ENCODE measurements at places on chromosomes 11 and 22.

DNA sequence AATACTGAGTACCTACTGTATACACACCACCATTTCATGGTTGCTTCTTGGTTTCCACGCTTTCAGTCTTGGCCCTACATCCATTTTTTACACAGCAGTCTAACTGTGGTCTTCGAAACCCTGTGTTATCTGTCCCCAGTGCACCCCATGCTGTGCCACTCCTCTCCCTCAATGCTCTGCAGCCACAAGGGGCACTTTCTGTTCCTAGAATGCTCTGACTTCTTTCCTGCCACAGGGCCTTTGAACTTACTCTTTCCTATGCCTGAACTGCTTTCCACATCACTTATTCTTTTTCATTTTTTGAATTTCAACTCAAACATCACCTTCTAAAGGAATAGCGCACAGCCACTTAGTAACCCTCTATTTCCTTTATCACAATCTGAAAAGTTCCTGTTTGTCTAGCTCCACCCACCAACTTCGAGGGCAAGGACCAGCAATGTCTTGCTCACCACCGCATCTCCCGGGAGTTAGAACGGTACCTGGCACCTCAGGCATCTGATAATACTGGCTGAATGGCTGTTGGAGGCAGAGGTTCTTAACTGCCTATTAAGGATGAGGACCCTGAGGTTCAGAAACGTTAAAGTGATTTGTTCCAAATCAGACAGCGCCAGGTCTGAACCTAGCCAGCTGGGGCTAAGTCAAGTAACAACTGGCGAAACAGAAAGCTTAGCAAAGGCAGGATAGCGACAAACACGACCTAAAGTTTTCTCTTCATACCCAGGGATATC is 568 bp downstream of the ALG8 start:
- DNase-seq = peak; percentile 68

DNA sequence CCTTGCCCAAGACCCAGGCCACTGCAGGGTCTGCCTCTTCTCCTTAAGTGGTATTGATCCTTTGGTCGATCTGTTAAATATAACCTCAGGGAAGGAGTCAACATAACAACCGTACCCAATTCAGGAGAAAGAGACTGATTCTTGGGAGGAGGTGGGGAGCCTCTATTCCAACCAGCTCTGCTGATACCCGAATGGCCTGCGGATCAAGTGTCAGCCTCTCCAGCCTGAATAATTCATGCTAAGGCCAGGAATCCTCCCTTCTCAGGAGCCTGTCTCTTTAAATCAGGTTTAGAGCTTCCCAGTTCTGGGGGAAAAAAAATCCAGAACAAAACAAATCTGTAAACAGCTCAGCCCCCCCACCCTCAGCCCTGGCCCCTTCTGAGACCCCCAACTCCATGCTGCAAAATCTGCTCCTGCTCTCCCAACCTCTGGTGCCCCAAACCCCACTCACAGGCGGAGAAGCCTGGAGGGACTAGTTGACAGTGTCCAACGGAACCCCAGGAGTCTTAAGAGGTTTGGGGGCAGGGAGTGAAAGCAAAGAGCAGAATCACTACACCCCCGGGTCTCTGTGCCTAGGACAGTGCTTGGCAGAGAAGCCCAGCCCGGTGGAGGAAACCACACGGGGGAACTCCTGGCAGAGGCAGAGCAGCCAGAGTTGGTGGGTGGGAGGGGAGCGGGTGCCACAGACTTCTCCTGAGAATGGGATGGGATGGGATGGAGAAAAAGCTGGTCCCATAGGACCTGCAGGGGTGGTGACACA is 863 bp upstream of the TPBGL start:
- no peak for DNase-seq

DNA sequence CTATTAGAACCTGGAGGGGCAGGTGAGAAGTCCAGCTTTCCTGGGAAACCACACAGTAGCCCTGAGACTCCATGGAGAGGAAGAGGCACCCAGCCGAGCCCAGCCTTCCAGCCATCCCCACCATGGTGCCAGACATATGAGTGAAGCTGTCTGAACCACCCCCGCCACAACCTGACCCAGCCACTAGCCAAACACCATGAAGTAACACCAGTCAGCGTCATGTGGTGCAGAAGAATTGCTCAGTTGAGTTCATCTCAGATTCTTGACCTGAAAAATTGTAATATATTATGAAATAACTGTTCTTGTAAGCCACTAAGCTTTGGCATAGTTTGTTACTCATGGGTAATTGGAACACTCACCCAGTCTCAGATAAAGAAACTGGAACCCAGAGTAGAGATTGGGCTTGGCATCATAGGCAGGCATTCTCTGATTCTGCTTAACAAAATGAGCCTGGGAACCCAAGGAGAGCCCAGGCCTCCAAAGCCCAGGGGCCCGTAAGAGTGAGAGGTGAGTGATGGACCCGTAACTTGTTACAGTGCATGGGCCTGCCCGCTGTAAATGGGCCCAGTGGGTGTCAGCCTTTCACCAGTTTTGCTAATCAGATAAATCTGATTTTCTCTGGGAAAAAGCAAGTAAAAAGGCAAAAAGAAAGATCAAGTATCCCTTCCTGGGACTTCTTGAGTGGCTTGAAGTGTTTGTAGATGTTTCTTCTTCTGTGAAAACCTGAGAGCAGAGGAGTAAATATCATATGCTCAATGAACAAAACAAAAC is 305.5 kb downstream of the DDX10 start:
- DNase-seq = no peak

DNA sequence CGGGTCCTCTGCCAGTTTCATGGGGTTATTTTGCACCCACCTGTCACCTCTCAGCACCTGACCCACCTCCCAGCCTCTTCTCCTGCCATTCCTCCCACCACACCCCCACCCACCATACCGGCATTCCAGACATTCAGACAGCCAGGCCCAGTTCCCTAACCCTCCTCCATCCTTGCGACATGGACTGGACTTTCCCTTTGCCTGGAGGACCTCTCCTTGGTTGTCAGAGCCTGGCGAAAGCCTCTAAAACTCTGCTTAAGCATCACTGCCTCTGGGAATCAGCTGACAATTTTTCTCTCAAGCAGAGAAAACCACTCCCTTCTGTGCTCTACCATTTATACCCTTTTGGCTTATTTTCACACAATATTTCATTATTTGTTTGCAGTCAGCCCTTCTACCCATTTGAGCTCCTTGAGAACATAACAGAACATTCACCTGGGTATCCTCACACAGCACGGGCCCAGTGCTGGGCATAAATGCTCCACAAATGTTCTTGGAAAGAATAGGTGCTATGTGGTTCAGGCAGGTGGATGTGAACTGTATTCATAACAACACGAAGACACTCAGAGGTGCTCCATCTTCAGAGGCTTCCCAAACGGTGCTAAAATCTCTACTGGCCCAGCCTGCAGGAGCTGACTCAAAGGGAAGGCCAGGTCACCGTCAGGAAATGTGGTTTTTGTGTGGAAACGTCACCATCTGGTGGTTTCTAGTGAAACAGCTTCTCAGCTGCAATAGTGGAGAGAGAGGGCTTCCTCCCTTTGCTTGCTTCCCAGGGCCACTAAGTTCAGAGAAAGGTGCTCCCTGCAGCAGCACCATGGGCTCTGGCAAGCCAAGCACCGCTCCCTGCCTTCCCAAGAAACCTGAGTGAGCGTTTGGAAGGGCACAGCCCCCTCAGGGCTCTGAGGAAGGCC is 10.4 kb downstream of the SPATA19 start:
- peak; percentile 38 for DNase-seq

- DNase-seq = no peak
Observed at GRCh38 chr11:84824624-84825023, 802.5 kb downstream of the DLG2 start.

DNA sequence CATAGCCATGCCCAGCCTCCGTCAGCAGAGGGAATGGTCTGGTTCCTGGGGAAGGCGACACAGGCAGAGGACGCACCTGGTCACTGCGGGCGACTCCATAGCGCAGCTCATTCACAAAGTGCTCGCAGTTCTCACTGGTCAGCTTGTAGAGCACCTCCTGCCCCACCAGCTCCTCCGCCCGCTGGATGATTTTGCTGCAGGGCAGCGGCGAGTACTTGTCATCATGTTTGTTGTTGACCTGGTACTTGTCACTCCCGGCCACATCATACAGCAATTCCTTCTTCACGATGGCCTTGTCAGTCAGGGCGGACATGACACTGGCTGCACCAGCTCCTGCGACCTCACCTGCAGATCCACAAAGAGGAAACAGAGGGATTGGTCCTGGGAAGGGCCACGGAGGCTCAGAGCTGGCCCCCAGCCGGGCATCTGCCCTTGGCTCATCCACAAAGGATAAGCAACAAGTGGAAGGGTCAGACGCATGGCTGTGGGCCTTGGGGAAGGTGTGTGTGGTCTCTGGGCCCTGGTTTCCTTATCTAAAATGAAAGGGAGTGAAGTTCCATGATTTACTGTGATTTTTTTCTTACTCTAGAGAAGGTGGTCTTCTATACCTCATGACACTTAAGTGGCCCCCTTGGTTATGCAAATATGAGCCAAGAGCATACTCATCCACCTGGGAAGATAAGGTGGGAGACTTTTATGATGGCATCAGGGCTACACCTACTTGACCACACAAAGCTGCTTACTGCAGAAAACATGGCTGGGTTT is 24.0 kb downstream of the PLAAT3 start:
- no peak for DNase-seq

DNA sequence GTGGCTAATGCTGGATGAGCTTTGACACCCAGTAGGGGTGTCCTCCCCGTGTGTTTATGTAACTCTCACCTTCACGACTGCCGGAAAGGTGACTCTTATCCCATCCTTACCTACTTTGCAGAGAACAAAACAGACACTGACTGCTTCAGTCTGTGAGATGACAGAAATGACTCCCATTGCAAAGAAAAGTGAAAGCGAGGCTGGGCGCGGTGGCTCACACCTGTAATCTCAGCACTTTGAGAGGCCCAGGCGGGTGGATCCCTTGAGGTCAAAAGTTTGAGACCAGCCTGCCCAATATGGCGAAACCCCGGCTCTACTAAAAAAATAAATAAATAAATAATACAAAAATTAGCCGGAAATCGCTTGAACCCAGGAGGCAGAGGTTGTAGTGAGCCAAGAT is 106.4 kb upstream of the ANO1 start:
- DNase-seq = no peak

DNA sequence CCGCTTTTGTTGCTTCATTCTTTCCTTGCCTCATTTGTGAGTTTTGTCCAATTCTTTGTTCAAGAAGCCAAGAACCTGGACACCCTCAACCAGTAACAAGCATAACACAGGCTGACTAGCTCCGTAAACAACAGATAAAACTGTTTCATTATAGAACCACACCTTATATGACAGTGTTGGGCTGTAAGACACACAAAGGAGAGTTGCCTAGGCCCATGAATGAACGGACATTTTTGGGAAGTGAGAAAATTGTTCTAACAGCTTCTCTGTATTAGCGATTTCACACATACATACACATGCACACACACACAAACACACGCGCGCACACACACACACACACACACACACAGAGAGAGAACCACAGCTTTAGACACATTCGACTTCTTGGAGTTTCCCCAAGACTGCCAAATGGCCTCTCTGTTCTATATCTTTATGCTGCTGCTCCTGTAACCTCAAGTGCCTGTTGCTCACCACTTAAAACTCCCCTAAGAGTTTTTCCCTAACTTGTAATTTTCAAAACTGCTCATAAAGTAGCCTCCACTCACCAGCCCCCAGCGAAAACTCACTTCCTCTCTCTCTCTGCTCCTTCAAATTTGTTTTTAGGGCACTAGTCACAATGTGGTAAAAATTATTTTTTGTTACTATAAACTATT is 35.9 kb downstream of the CTSC start:
- no peak for DNase-seq

DNA sequence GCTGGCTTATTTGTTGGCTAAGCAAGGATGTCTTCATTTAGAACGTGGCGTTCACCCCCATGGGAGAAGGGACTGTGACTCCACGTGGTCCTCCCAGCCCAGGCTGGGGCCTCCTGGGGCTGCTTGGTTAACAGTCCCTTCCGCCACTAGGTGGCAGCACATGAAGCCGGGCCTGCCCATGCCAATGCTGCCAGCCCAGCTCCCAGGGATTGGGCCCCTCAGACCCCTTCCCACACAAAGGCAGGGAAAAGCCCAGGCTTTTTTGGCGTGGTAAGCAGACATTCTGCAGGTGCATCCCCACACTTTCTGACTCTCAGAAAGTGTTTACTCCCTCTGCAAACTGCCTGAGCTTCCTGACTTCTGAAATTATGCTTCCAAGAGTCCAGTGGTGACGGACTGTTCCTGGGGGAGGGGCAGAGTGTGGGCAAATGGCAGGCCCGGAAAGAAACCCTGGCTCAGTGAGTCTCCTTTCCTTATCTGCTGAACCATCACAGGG is 3.1 kb downstream of the CBX6 start:
- peak; percentile 46 for DNase-seq

GRCh38 chr11:120587299-120587698 is 75.8 kb downstream of the GRIK4 start:
- DNase-seq = no peak

DNA sequence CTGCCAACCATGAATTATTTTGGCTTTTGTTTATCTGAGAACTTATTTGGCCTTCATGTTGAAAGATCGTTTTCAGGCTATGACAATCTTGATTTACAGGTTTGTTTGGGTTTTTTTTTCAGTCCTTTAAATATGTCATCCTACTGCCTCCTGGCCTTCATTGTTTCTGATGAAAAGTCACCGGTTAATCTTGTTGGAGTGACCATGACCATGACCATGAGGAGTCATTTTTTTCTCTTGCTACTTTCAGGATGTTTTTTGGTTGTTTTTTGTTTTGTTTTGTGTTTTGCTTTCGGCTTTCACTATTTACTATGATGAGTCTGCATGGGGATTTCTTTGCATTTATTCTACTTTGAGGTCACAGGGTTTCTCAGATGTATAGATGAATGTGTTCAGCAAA is 81.6 kb downstream of the BRD1 start:
- no peak for DNase-seq

DNA sequence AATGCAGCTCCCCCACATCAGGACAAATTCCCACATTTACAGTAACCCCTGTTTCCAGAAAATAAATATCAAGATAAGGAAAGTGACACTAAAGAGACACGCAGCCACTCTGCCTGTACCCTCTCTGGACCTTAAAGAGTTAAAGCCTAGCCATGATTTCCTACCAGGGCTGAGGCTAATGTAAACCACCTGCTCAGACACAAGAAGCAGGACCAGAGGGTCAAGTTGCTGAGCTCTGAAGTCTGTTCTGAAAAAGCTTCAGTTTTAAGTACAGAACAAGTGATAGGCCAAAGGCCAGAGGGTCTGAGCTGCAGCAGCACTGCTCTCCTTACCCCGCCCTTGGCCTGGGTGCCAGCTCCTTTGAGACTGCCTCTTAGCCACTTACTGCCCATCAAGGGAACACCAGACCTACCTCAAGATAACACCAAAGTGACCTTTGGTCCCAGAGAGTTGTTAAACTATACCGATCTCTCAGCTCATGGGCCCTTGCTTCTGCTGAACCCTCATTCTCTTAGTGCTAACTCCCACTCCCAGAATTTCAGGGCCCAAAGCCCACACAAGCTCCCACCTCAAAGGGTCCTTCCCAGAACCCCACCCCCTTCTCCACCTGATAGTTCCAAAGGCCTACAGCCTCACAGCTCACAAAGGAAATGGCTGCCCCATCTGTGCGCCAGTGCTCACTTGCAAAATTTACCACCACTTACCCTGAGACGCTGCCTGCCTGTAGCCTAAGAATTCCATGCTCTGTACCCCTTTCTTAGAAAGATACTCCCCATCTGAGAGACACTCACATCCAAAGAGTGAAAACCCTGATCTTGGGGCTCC is 40.5 kb downstream of the IL18BP start:
- peak; percentile 17 for DNase-seq

- no peak for DNase-seq
Observed at GRCh38 chr11:2752923-2753322, 53.1 kb upstream of the KCNQ1OT1 start.

- no peak for DNase-seq
Observed at GRCh38 chr11:12983336-12983735, 25.8 kb upstream of the RASSF10 start.

GRCh38 chr11:70142221-70142875 is 60.7 kb upstream of the FADD start:
- DNase-seq = no peak
